ENCODE measurements at places on chromosomes 12 and 14.

DNA sequence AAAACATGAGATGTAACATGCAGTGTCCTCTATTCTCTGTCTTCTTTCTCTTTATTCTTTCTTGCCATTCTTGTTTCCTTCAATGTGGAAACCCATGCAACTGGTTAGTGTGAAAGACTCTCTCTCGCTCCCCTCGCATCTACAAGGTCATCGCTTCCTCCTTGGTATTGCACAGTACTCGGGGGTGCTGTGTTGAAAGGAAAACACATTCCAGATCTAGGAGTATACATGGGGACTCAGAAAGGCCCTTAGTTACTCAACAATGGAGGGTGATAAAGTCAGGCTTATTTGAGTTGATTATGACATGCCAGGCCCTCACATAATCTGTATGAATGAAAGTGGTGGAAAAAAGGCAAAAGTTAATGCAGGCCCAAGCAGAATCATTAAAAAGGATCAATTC lies 75.5 kb upstream of the OVCH1 start:
- no peak for DNase-seq

DNA sequence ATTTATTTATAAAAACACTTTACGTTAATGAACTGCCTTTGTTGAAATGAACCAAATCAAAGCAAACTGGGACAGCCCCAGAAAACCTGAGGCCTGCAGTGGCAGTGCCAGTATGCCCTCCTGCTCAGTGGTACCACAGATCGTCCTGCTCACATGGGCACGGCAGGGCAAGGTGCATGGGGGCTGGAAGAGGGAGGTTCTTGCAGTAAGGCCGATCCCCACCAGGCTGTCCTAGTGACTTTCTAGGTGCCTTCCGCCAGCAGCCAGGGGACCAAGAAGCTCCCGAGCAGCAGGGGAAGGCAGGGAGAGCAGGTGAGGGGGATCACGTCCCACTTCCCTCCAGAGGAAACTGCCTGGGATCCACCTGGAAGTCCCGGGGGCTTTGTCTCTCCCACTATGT lies 63.9 kb downstream of the TESC start:
- DNase-seq, result no peak

DNA sequence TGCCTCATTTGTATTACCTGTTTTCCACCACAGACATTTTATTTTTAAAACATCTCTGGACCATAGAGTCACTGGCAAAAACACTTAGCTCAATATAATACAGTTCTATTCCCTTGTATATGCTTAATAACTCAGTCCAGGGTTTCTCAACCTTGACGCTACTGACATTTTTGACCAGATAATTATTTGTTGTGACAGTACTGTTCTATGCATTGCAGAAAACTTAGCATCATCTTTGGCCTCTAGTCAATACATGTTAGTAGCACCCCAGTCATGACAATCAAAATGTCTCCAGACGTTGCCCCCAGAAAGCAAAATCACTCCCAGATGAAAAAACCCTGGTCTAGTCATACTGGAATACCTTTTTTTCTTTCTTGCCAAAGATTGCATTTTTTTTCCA lies 174.7 kb downstream of the TMEM132D start:
- DNase-seq, result no peak

DNA sequence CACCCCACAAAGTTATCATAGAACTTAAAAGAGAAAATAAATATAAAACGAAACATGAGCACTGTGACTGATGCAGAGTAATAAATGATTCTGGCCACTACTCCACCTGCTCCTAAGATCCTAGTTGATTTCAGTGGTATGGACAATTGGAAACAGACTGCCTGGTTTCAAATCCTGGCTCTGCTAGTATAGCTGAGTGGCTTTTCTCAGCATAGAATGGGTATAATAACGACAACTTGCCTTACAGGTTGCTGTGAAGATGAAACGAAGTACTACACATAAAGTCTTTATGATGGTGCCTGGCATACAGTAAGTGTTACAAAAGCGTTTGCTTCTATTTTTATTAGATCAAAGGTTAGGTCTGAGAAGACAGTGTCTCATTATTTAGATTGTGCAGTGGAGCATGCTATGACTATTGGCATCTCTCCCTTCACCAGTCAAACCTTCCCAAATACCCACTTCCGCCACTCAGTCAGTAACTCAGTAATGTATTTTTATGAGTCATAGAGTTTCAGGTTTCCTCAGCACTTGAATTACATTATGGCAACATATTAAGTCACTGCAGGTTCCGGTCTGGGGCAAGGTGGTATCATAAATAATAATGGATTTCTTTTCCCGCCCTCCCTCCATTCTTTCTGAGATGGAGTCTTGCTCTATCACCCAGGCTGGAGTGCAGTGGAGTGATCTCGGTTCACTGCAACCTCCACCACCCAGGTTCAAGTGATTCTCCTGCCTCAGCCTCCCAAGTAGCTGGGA lies 29.7 kb upstream of the NR2C1 start:
- no peak for DNase-seq

DNA sequence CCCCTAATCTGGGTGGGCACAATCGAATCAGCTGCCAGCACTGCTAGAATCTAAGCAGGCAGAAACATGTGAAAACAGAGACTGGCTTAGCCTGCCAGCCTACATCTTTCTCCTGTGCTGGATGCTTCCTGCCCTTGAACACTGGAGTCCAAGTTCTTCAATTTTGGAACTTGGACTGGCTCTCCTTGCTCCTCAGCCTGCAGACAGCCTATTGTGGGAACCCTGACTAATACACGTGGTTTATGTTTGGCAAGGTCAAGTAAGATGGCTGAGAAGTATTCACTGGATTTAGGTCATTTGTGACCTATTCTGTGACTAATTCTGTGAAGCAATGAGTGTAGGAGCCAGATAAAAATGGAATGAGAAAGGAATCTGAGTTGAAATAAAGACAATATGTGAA lies 11.0 kb downstream of the GPR135 start:
- no peak for DNase-seq

GRCh38 chr12:25840678-25841465 lies 117.6 kb upstream of the RASSF8 start:
- DNase-seq, result no peak

- DNase-seq, result no peak
Measured at GRCh38 chr12:129839679-129840078, 64.1 kb downstream of the TMEM132D start.

DNA sequence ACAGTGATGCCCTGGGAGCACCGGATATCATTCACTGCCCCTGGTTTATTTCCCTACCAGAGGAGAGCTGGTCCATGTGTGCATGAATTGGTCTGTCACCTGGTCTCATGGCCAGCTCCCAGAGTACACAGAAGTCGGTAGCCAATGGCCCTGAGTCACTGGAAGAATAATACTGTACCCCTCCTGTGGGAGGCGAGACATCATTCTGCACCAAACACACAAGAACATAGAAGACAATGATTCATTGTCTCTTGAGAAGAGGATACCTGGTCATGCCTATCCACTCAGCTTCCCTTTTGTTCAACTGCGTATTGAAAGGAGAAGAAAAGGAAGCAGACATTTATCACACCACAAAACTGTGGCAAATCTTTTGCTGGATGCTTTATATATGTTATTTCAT lies 216.2 kb downstream of the DPF3 start:
- DNase-seq, result no peak

DNA sequence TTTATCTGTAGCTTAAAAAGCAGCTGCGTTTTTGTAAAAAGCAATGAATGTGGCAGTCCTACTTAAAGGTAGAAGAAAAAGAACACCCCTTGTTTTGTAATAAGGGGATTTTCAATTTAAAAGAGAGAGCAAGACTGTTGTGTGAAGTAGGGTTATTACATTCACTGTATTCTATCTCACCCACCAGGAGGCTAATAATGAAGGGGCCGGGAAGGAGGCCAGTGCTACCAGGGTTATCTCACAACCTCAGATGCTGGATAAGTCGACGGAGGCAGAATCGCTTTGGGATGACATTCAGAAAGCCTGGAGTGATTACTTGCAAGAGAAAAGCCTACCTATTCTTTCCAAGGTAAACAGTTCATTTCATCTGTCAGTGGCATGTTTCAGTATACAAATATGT lies 97.7 kb downstream of the RMST start:
- DNase-seq, result no peak

GRCh38 chr12:112170971-112171596 lies 45.7 kb downstream of the TRAFD1 start:
- DNase-seq, result no peak

DNA sequence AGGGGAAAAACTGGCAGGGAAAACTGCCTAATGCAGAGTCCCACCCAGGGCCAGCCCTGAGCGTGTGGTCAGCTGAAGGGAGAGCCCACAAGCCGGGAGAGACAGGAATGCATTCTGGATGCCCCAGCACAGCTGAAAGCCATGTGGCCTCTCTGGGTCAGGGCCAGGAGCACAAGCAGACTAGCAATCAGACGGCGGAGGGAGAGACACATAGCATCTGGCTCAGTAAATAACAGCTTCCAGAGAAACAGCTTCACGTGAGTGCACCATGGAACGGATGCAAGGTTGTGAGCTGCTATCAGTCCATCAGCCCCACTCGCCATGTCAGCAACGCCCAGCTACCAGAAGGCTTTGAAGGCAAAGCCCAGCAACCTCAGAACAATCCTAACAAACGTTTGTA lies 28.2 kb upstream of the TMEM106C start:
- DNase-seq, result no peak

GRCh38 chr12:113299619-113300237 lies 35.2 kb downstream of the SLC8B1 start:
- DNase-seq, result no peak

DNA sequence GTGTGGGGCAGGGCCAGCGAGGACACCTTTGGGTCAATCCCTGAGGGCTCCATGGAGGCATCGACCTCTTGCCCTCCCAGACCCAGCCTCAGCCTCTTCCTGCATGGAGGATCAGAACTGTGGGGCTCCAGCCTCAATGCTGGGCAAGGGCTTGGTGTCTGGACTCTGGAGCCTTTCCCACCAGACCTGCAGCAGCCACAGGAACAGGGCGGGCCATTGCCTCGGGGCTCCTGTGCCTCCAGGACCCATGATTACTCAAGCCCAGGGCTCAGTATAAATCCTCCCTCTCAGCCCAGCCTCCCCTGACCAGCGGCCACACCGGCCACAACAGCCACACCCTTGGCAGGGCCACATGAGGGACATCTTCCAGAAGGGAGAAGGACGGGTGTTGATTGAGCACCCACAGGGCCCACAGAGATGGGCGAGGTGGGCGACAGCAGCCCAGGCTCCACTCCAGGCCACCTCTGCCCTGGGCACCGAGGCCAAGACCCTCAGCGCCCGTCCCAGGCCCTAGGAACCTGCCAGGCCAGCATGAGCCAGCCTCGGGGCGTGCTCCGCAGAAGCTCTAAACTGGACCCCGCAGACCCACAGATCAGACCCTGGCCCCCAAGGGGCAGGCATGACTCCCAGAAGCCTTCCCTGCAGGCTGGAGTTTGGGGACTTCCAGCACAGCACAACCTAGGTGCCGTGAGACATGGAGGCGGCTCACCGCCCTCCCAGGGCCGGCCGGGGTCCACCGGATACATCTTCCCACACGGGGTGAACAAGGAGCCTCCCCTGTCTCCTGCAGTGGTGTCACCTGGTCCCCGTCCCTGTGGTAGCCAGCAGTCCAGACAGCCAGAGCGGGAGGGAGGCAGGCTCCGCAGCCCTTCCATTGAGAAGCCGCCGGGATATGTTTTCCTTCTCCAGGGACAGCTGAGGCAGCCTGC lies 25.1 kb downstream of the NCOR2 start:
- DNase-seq, result no peak

DNA sequence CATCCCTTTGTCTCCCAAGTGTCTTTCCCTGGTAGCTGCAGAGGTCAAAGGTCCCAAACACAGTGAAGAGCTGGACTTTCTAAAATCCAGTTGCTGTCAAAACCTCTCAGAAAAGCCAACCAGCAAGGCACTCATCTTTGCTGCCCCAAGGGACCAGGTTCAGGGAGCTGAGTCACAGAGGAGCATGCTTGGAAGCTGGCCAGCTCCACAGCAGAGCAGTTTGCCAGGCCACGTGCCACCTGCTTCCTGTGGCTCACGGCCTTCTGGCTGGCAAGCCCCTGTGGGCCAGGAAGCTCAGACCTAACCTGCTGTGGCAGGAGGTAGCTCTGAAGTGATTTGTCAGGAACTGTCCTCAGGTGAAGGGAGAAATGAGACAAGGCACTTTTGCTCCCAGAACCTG lies 3.6 kb downstream of the ISCU start:
- DNase-seq, result peak; percentile 70

DNA sequence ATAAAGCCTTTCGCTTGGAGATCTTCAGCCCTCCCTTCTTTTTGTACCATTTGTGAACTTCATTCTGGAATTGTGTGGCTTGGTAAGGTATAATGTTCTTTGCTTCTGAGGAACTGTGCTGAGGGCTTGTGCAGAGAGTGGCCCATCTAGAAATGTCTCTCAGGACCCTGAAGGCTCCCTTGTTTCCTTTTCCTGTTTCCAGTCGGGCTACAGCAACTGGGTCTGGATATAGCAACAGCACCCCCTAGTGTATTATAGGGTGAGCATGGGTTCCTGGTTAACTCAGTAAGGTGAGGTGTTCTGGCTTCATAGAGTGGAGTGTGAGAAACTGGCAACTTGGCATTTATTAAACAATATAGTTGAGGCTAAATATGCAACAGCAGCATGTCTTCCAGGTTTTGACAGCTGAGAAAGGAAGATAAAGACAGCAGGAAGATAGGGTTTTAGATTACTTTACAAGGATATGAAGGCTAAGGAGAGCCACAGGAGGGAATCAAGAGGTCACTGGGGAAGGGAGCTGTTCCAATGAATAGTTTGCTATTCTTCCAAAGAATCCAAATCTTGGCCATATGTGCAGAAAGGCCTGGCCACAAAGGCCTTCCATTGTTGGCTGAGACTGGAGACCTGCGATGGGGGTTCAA lies 49.1 kb upstream of the RNU6-8 start:
- DNase-seq, result peak; percentile 47

DNA sequence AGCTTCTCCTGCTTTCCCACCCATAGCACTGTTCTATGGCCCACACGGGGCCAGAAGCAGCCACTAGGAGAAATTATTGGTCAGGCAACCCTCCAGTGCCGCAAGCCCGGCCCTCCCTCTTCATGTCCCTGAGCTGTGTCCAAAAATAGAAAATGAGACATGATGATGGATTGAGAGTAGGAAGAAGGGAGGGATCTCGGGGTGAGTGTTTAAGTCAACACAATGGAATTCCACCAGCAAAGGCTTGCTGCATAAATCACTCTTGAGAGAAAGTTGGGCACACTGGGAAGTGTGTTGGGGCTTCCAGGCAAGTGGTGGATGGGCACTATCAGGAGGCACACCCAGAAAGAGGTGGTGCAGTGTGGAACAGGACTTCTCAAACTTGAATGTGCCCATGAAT lies 94.2 kb downstream of the LLPH start:
- DNase-seq, result no peak

- DNase-seq, result no peak
Measured at GRCh38 chr14:101200650-101201516, 297.4 kb upstream of the RTL1 start.

DNA sequence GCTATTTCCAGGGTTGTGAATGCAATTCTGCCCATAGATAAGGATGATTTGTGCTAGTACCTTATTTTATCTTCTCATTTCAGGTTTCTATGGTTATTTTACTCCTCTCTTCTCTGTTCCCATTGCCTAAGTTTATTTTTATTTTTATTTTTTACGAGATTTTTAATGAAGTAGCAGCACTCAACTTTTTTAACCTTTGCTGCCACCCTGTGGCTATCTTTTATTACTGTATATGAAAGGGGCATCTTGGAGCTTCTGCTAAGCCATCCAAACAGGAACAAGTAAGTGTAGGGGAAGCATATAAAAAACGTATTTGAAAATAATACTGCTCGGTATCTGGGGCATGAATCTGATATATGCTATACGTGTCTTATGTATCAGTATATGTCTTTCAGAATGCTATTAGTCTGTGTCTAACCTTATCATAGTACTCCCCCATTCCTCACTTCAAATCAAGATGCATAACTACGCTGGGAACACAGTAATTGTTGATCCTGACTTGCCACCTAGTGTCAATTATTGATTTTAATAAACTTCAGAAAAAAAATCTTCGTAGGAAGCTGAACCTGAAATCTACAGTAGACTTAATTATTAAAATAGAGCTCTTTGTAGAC lies 60.3 kb downstream of the KLRG1 start:
- DNase-seq, result no peak

All from CD4-positive, alpha-beta T cell treated with Interleukin-15 for 1 hour (primary cell).